ENCODE measurements at places on chromosomes 16 and 17.
A peak's percentile ranks its signal among the peaks of the same experiment; 100 is the strongest.

- DNase-seq = no peak
Observed at GRCh38 chr17:42399948-42400843, 12.0 kb upstream of the STAT3 start.

GRCh38 chr17:6997171-6997570, 1.3 kb downstream of the ALOX12 start:
- no peak for DNase-seq

DNA sequence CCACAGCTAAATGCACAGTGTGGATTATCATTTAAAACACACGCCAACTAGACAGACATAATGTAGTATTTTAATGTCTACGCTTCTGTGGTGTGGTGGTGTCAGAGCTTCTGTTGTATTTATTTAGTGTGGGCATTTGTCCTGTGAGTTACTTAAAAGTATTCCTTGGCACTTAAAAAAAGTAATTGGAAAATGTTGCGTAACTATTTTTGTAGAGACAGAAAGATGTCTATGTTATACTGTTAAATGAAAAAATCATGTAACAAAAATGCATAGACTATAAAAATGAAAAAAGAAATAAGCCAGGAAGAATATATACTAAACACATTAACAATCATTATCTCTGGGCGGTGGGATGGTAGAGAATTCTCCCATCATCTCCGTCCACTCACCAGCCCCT, 39.2 kb downstream of the CYTH1 start:
- DNase-seq = no peak

- DNase-seq = no peak
Observed at GRCh38 chr16:79661578-79661977, 61.0 kb upstream of the MAF start.

GRCh38 chr16:66687906-66688625, 8.5 kb downstream of the CMTM4 start:
- no peak for DNase-seq

- no peak for DNase-seq
Observed at GRCh38 chr17:31296142-31296541, 897 bp downstream of the OMG start.

DNA sequence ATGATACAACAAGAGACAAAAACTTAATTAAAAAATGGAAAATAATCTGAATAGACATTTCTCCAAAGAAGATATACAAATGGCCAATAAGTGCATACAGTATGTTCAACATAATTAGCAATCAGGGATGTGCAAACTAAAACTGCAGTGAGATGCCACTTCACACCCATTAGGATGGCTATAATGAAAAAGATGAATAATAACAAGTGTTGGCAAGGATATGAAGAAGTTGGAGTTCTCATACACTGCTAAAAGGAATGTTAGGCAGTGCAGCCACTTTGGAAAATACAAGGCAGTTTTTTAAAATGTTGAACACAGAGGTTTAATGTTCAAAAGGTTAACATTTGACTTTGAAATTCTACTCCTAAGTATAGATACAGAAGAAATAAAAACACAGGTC, 69.8 kb downstream of the PCTP start:
- no peak for DNase-seq

- DNase-seq = no peak
Observed at GRCh38 chr17:9181640-9182039, 160.3 kb downstream of the NTN1 start.

DNA sequence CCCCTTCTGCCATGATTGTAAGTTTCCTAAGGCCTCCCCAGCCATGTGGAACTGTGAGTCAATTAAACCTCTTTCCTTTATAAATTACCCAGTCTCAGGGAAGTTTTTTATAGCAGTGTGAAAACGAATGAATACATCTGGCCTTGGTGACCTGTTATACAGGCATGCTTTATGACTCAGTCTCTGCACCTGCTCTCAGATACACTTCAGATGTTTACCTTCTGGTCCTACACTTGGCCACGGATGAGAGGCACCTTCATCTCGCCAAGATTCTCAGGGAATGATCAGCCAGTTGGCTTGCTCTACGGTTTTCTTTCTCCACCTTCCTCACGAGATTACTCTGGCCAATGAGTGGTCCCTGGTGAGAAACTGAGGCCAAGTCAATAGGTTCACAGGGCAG, 304.7 kb downstream of the CA10 start:
- no peak for DNase-seq

DNA sequence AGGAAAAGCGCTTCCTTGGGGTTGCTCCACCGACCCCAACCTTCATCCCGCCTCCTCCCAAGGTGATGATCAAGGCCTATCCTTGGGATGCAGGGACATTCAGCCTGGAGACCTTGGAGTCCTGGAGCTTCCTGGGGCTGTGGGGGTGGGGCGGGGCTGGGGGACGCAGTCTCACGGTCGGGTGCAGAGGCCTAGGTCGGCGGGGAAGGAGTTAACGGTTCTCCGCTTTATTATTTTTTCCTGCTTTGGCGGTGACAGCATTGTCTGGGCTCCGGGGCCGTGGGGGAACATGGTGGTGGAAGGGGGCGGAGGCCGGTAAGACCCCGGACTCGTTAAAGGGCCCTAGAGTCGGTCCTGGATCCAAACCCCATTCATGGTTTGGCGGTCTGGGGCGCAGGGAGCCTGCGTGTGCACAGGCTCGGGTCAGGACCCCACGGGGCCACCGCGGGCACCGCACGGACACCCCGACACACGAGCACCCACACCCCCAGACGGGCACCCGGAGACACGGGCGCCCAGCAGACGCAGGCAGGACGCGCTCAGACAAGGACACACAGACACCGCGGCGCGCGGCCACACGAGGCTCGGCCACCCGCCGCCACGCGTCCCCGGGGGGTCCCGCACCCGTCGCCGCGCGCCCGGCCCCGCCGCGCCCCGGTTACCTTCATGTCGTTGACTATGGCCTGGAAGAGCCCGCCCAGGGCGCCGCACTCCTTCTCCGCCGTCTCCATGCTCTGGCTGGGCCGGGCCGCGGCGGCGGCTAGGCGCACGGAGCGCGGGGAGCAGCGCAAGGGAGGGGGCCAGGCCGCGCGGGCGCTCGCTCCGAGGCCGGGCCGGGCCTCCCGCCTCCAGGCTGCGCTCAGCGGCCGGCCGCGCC, 554 bp downstream of the MTSS2 start:
- DNase-seq = no peak

- no peak for DNase-seq
Observed at GRCh38 chr17:64315032-64315490, 52.0 kb upstream of the TEX2 start.

DNA sequence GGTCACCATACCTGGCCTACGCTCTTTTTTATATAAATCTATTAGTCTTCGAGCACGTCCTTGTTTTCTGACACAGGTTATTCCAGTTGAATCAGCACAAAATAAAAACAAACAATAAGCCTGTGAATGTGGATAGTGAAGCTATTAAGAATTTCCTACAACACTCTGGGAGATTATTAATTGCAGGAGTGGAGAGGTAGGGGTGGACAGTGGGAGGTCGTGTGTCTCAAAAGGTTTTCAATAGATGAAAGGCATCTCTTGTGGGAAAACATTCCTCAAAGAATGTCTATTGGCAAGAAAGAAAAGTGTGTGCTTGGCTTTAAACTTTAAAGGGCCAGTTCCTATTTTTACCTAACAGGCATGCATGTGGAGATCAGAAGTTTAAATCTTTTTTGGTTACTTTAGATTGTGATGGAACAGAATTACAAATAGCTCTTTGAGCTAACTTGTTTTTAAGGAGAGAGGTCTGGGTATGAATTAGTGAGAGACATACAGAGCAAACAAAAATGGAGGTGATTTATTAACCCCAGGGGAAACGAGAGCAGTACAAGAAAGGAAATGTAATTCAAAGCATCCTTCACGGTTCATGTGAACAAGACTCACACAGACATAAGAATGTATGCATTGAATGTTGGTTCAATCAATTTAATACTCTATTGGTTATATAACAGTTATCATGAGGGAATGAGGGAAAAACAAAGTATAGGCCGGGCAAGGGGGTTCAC, 9.0 kb downstream of the SMYD4 start:
- DNase-seq = no peak

DNA sequence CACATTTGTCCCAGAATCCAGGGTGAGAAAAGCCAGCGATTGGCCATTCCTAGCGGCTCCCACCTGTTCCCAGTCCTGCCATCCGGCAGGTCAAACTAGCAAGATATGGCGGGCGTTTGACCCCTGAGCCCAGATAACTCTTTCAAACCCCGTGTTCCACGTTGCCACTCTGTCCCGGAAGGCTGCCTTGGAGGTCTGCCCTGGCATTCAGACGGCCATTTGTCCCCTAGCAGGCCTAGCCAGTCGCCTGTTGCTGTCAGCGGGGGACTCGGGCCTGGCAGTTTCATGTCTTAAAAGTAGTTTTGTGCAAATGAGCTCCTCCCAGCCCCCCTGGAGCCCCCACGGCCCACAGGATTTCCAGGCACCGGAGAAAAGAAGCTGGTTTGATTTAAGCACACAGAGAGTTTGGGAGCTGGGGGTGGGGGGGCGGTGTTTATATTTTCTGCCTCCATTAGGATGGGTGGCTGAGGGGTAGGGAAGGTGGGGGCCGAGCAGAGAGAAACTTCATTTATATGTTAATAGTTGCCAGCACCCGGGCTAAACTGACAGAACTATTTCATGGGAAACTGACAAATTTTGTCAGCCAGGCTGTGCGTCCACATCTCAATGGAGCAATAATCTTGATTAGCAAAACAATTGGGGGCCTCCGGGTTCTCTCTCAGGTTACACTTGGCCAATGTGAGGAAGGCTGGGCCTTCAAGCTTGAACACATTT, 240.9 kb upstream of the SALL1 start:
- no peak for DNase-seq

DNA sequence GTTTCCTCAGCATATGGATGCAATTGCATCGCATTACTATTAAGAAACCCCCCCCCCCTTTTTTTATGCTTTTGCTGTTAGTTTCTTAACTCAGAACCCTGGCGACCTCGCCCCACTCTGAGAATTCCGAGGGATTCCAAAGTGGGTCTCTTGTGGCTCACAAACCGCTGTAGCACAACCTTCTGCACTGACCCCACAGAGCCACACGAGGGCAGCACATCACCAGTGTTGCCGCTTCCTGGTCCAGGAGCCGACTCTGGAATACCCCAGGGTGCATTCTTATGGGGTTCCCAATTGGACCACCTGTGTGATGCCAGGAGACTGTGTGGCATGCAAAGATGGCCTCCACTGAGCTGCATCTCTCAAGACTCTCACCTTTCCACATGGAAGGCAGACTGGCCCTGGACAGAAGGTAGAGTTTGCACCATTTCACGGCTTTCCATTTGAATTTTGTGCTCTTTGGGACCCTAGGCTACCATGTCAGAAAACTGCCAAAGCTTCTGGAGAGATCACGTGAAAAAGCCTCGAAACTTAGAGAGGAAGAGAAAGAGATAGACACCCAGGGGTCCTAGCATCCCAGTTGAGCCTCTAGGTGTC, 432.7 kb upstream of the ASIC2 start:
- DNase-seq = no peak

DNA sequence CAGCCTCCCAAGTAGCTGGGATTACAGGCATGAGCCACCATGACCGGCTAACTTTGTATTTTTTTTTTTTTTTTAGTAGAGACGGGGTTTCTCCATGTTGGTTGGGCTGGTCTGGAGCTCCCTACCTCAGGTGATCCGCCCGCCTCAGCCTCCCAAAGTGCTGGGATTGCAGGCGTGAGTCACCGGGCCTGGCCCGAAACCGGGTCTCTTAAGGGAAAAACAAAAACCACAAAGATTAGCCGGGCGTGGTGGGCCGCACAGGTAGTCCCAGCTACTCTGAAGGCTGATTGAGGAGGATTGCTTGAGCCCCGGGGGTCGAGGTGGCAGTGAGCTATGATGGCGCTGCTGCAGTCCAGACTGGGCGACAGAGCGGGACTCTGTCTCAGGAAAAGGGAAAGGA, 19.9 kb upstream of the RBL2 start:
- DNase-seq = no peak

DNA sequence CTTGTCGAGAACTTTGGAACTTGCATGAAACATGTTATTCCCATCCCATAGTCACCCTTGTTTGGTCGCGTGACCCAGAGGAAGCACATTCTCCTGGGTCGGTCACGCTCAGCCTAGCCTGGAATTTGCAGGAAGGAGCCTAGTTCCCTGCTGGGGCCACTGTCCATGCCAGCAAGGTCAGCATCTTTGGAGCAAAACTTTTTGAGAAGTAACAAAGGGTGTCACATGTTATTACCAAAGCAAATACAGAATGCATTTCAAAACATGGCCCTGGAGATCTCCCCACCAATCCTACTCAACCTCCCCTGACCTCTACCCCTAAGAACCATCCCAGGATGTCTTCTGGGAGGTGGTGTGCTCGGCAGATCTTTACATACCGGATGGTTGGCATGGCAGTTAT, 26.2 kb upstream of the IRF8 start:
- DNase-seq = no peak

- DNase-seq = no peak
Observed at GRCh38 chr16:35689764-35690163, 2230.4 kb downstream of the TP53TG3F start.

- no peak for DNase-seq
Observed at GRCh38 chr16:66344533-66345145, 21.9 kb upstream of the CDH5 start.

DNA sequence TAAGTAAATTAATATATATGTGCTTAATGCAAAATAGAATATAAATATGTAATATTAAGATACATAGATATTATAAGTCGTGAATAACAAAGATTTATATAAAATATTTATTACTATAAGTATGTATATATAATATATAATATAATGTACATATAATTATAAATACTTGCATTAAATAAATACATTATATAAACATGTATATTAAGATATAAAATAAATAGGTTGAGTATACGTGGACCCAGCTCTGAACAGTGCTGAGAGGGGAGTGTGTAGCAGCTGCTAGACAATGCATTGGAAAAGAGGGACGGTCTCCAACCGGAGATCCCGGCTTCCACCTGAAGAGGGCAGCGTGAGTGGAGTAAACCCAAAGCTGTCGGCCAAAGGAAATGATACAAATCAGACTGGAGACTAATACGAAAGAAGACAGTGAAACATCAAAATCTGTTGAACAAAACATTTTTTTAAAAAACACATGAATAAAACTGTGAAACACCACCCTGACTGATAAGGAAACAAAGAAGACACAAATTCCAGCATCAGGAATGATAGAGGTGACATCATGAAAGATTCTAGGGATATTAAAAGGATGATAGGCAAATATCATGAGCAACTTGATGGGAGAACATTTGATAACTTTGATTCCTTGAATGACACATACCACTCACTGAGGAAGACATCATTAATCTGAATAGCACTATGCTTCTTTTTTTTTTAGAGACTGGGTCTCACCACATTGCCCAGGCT, 125.4 kb upstream of the CHMP6 start:
- peak; percentile 45 for DNase-seq

DNA sequence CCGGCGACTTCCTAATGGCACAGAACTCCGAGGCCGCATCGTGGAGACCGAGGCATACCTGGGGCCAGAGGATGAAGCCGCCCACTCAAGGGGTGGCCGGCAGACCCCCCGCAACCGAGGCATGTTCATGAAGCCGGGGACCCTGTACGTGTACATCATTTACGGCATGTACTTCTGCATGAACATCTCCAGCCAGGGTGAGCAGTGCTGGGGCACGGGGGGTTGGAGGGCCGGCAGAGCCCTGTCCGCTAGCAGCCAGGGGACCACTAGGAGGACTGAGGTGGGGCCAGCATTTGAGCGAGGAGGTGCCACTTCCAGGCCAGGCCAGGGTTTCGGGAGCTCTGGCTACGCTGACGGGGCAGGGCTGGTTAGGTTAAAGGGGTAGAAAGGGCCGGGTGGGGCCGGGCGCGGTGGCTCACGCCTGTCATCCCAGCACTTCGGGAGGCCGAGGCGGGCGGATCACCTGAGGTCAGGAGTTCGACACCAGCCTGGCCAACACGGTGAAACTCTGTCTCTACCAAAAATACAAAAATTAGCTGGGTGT, 5.1 kb downstream of the MPG start:
- DNase-seq = no peak
